NCI-H460 (cell line): ENCODE measurements at places on chromosomes 11 and 22. TPM values are rescaled to one million over a fixed set of nuclear protein-coding genes. Genes with fewer than 3 reads are reported as not detected.

The OR8G1 gene
- not detected in 2 replicates for total RNA-seq

The PGA4 gene
- total RNA-seq, result not detected in 2 replicates

The IMMP1L gene
- 30.2 and 33.8 TPM in 2 replicates for total RNA-seq

DNA sequence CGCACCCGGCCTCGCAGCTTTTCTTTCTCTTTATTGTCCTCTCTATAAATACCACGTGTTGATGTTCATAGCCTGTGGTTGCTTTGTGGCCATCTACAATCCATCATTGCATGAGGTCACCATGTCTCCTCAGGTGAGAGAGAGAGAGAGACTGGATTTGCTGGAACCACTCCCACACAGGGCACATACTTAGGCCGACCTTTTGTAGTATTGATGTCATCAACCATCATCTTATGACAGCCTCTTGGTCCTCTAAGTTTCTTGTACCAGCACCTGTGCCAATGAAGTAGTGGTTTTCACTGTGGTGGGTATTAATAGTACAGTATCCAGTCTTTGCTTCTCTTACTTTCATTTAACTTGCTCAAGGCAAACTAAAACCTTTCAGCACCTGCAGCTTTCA lies 22.8 kb upstream of the P2RY6 start:
- no peak for DNase-seq

DNA sequence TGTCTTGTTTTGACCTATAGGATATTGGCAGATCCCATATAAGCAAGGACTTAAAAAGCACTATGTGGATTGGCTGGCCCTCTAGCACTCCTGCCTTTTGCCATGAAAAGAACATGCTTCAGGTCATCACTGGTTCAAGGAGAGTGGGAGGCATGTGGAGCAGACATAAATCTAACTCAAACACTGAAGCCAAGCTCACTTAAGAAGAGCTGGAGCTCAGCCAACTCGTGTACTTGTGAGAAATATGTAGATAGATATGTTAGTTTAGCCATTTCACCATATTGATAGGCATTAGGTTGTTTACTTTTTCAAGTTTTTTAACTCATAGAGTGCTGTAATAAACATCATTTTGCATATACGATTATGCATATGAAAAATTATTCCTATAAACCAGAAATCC lies 19.9 kb upstream of the BBOX1 start:
- DNase-seq, result no peak

DNA sequence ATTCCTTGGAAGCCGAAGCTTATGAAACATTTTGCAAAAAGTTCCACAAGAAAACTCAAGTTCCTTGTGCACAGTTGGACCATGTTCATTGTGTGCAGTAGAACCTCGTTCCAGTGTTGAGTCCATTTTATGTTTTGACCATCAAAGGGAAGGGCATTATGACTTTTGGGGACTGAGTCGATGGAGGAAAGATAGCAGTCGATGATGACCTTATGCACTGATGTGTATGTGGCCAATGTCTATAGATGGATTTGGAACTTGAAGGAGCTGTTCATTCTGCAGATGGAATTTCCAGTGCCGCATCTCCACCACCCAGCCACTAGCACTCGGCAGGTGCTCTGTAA lies 71.5 kb upstream of the IGLL5 start:
- DNase-seq, result no peak
